Uterine smooth muscle cell (primary cell): ENCODE measurements at places on chromosomes 2 and 18. TPM values are rescaled to one million over a fixed set of nuclear protein-coding genes. Genes with fewer than 3 reads are reported as not detected.

The RNF144A gene
- 12.0 TPM in 2 replicates for total RNA-seq

The GBX2 gene
- not detected in 2 replicates for total RNA-seq

The ARMC9 gene
- total RNA-seq = 89.6 and 150 TPM in 2 replicates

The CRYBA2 gene
- total RNA-seq = not detected in 2 replicates
